ENCODE measurements at places on chromosomes 7 and 10.

DNA sequence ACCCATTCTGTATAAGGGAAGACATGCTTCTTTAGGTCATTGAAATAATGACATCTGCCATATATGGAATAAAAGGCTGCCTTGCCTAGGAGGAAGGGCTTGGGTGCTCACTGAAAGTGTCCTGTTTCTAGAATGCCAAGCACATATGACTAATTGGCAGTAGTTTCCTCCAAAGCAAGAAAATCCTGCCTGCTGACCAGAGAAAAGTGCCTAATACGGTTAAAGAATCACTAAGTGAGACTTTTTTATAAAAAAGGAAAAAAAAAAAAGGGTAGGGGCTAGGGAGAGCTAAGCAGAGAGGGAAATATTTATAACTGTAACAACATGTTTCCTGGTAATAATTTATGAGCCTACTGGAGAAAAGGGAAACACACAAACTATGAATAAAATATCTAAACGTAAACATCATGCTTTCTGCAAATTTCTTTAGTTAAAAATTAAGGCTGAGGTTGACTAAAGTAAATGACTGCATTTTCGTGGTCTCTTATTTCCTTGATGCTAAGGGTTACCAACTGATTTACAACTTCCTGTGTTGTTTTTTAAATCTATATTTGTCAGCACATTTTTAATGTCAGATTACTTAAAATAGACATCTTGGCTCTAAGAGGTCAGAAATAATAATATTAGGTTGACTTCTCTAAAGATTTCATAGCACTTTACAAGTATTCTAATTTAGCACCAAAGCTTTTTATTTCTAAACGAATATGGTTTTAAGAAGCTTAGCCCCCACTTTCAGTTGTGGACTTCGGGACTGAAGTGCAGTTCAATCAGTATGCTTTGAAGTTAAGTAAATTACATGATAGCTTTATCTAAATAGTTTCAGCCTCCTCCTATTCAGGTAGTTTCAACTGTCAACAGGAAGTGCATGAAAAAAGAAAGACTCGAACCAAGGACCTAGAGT is 89.6 kb downstream of the CABCOCO1 start:
- no peak for DNase-seq

DNA sequence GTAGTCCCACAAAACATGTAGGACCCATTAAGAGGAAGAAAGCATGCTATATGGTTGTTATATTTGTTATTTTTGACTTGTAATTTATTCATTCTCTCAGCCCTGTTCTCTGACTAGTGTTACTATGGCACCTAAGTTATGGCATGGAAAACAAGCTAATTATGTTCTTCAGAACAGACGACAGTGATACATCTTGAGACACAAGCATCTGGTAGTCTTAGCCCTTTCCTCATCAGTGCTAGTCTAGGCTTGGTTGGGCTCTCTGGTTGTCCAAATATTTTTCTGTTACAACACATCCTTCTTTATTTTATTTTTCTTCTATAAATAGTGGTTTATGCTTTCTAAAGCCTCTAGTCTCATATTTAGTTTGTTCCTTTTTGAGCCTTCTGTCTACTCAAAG is 308.3 kb upstream of the KAT6B start:
- no peak for DNase-seq

GRCh38 chr7:28942168-28942567 is 16.0 kb downstream of the TRIL start:
- DNase-seq, result no peak

DNA sequence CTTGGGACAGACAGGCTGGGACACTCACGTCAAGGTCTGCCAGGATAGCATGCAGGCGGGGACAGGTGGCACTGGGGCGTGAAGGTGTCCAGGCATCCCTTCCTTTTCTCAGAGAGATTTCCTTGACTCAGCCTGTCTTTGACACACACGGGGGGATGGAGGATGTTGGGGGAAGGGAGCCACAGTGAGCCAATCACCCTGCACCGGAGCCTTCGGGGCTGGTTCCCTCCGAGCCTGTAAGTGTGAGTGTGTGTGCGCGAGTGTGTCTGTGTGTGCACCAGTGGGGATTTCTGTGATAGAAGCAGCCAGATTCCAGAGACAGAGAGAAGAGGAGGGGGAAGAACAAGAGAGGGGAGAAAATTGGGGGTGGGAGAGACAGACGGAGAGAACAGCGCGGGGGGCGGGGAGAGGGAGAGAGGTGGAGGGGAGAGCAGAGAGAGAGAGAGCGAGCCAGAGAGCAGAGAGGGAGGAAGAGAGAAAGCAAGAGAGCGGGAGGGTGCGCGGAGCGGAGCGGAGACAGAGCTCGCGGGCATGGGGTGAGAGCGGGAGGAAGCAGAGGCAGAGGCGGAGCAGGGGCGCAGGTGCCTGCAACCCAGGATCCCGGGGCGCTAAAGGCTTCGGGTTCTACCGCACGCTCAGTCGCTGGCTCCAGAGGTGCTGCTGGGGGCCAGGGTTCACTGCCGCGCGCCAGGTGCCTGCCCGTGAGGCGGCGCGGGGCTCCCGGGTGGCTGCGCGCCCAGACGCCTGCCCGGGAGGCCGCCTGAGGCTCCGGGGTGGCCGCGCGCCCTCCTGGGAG is 466 bp upstream of the GPR26 start:
- no peak for DNase-seq

DNA sequence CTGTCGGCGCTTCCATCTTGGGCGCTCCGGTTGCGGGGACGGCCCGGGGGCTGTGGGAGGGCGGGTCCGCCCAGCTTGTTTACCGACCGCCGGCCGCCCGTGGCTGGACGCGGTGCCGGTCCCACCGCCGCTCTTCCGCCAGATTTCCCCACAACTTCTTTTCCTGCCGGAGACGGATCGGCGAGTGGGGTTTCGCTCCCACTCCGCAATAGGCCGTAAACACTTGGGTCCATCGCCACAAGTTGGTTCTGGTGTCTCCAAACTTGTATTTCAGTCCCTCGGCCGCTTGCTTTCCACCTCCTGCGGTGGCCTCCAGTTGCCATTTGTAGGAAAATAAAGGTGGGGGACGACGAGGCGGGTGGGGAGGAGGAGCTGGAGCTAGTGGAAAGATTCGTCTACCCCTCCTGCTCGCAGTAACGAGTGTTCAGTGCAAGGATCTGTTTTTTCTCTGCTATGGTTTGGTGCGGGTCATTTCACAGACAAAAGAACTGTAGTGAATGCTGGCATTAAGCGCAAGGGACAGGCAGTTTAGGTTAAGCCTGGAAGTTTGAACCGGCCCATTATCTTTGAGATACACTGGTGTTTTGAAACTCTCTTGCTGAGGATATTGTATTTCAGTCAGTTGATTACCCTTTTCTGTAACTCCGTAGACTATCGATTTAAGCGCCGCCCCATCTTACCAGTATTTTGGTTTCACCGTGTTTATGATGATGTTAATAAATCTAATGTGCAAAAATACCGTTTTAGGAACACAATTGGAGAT is 24.3 kb upstream of the ZRANB1 start:
- no peak for DNase-seq

DNA sequence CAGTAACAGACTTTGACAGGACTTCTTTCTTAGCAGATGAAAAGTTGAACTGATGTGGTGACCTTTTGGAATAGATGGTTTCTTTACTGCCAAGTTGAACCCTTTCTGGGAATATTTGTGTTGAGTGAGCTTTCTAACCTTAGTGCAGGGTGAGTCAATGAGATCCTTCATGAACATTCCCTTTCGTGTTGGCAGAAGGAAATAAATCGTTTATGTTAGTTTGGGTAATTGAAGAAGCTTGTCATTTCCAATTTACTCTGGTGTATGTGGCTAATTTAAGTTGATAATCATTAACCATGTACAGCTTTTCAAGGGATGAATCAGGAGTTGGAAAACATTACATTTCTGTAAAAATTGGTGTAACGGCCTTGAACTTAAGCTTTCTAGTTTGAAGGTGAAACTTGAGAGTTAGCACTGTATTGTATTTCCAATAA is 43.4 kb downstream of the PTTG1IP2 start:
- DNase-seq, result no peak

DNA sequence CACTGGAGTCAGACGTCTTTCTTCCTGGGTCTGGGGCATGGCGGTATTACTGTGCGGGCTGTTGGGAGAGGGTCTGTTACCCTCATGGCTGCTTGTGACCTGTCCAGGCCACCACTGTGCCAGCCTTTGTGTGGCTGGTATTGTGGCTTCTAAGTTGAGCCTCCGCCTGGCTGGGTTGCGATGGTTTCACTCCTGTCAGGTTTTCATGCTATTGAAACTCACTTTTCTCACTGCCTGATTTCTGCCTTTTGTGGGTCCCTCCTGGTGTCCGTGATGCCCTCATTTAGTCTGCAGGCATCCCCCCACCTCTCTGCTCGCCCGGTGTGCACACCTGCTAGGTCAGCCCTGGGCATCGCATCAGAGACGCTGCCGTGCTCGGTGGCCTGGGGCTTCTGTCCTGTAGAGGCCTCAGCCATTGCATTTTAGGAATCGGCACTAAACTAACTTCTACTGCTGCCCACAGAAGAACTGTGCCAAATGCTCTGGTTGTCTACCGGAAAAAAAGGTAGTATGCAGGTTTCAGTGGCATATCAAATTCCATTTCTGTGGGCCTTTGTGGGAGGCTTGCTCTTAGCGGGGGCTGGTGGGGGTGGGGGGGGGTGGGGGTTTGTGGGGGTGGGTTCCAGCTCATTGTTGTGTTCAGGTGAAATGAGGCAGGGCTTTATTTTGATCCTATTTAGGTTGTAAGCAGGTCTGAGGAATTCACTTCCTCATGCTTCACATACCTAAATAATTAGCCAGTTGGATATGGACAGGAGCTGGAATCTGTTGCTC is 64.3 kb downstream of the MGMT start:
- DNase-seq, result no peak

DNA sequence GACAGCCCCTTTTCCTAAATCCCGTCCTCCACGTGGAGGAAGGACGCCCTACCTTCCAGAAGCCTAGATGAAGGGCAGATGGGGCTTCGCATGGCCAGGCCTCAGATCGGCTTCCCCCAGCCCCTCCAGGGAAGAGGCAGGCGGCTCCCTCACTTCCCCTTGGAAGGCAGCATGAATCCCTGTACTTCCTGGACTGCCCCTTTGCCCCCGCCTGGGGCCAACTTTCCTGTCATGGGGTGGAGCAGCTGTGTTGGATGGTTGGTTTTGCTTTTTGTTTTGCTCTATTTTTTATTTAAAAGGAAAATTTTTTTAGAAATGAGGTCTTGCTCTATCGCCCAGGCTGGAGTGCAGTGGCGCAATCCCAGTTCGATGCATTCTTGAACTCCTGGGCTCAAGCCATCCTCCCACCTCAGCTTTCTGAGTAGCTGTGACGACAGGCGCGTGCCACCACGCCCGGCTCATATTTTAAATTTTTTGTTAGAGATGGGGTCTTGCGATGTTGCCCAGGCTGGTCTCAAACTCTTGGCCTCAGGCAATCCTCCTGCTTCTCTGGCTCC is 27.2 kb downstream of the GTF2IRD1 start:
- DNase-seq, result no peak

All from NCI-H2107 (cell line).